Activated T-helper 17 cell treated with anti-CD3 and anti-CD28 coated beads, Interleukin-2, amount 50 U/mL, for 72 hours (primary cell): ENCODE measurements at places on chromosomes 1 and 21.
A peak's percentile ranks its signal among the peaks of the same experiment; 100 is the strongest.

DNA sequence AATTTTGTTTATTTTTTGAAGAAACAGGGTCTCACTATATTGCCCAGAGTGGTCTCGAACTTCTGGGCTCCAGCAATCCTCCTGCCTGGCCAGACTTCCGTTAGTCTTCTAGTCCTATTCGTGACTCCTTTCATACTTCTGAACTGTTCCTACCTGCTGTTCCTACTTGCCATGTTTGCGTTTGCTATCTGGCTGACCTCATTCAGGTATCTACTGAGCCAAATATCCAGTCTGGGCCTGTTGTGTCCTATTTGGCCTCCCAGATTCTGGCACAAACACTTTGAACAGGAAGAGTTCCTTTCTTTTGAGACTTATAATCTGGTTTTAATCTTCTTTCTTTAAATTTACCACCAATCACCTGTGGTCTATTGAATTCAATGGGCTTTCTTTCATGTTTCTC lies 6.9 kb upstream of the NR1I3 start:
- ATAC-seq = no peak

- no peak for ATAC-seq
Observed at GRCh38 chr1:223827193-223827663, 18.5 kb downstream of the TP53BP2 start.

DNA sequence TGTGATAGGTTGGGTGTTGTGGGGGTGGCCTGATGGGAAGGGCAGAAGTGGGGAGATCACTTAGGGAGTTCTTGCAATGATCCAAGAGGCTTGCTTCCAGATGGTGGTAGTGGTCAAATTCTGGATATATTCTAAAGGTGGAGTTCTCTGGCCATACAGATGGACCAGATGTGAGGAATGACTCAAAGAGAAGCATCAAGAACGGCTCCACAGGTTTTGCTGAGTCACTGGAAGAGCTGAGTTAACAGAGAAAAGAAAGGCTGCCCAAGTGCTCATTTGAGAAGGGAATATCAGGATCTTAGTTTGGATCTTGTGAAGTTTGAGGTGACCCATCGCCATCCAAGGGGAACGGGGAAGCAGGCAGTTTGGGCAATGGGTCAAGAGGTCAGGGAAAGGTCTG lies 192.9 kb upstream of the GALNT2 start:
- ATAC-seq = no peak

GRCh38 chr1:35539073-35539823 lies 18.0 kb downstream of the KIAA0319L start:
- ATAC-seq = peak; percentile 70

- ATAC-seq = no peak
Observed at GRCh38 chr21:38691631-38692030, 114.1 kb upstream of the ETS2 start.

GRCh38 chr1:188394677-188395076 lies 1565.9 kb downstream of the PLA2G4A start:
- no peak for ATAC-seq

GRCh38 chr1:37159102-37159501 lies 124.8 kb upstream of the GRIK3 start:
- no peak for ATAC-seq

- no peak for ATAC-seq
Observed at GRCh38 chr1:22808676-22809483, 98.2 kb downstream of the EPHB2 start.

- no peak for ATAC-seq
Observed at GRCh38 chr1:203380420-203381150, 29.7 kb upstream of the FMOD start.

DNA sequence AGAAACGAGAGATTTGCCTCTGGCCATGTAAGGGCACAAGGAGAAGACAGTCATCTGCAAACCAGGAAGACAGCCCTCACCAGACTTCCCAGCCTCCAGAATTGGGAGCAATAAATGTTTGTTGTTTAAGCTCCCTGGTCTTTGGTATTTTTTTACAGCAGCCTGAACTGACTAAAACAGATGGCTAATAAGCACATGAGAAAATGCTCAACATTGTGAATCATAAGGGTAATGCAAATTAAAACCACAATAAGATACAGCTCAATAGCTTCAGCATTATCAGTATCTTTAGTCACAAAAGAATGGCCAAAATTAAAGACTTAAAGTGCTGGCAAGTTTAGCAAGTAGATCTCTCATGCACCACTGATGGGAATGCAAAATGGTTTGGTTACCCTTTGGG lies 11.7 kb downstream of the UBE2G2 start:
- ATAC-seq = peak; percentile 42
